CD4-positive, alpha-beta T cell treated with Interleukin-10 for 1 hour (primary cell): ENCODE measurements at places on chromosomes 1 and 21.

GRCh38 chr1:111729271-111729921 is 9.8 kb downstream of the INKA2 start:
- no peak for DNase-seq

DNA sequence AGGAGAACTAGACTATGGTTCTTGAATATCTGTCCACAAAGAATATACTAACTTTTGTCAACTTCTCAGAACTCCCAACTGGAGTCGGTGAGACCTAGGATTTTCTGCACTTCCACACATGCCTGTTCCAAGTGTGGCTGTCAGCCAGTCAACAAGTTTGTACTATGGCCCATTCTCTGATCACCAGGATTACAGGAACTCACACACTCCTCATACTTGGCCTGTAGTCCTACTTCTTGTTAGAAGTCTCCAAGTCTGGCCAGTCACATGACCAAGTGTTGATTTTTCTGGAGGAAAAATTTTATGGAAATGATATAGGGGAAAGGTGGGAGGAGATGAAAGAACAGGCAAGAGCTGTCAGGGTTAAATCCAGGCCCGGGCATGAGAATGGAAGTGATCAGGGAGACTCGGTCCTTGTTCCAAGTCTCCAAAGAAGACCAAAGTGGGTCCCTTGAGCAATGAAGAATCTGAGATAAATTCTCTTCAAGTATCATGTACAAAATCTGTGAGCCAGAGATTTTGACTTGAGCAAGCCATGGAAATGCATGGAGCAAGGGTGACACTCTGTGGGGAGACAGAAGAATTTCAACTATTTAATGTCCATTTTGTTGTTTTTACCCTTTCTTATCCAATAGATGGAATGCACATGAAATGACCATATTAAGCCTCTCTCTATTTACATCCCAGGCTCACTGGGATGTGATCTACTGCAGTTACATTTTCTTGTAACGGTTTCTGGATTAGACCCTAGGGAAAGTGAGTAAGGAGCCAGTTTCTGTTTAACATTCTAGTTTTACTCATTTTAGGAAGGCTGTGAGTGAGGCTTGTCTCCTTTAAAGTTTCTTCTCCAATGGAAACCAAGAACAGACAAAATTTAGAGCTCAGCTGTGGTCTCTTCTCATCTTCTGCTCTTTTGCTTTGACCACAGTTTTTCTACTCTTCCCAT is 320.9 kb downstream of the ASTN1 start:
- no peak for DNase-seq

GRCh38 chr21:30684506-30684905 is 34.1 kb downstream of the KRTAP21-3 start:
- DNase-seq, result no peak

GRCh38 chr1:111690306-111690617 is 48.9 kb downstream of the INKA2 start:
- DNase-seq, result no peak

- no peak for DNase-seq
Observed at GRCh38 chr1:13535227-13535626, 21.4 kb upstream of the LRRC38 start.
